Stimulated activated CD4-positive, alpha-beta T cell treated with anti-CD3 and anti-CD28 coated beads, Interleukin-1b, Interleukin-23, amount 100 ng/mL, for 1 hour (primary cell): ENCODE measurements at places on chromosomes 11 and 22.

DNA sequence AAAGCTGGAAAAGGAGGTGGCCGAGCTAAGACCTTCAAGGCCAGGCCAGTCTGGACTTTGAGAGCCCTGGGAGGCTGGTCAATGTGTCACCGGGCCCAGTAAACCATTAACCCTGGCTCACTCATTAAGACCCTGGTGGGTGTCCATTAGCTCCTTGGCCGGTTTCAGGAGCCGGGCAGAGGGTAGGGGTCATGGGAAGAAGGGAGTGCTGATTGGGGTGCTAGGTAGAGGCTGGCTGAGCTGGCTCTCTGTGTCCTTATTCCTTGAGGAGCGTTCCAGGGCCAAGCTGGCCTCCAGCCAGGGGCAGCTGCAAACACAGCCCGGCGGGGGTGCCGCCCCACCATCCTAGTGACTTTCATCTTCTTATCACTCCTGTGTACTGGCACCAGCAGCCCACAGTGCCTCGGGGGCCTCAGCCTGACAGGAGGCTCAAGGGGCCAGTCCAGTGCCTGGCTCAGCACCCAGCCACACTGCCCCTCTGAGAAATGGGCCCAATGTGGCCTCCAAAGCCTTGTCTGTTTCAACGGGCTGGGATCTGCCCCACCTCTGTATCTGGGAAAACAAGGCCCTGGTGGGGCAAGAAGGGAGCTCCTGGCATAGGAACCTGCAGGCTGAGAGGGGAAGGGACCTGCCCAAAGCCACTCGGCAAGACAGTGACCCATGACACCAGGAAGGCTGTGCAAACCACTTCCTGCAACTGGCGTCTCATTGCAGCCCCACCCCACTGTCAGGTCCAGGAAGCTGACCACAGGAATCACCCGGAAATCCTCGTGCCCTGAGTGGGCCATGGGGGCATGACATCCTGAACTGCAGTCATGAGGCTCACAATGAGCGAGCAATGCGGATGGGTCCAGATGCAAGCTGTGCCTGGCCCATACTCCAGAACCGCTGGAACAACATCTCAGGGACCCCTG, 15.1 kb upstream of the RGL4 start:
- no peak for DNase-seq

- peak; percentile 68 for DNase-seq
Measured at GRCh38 chr11:2305140-2305778, 3.4 kb downstream of the TSPAN32 start.

DNA sequence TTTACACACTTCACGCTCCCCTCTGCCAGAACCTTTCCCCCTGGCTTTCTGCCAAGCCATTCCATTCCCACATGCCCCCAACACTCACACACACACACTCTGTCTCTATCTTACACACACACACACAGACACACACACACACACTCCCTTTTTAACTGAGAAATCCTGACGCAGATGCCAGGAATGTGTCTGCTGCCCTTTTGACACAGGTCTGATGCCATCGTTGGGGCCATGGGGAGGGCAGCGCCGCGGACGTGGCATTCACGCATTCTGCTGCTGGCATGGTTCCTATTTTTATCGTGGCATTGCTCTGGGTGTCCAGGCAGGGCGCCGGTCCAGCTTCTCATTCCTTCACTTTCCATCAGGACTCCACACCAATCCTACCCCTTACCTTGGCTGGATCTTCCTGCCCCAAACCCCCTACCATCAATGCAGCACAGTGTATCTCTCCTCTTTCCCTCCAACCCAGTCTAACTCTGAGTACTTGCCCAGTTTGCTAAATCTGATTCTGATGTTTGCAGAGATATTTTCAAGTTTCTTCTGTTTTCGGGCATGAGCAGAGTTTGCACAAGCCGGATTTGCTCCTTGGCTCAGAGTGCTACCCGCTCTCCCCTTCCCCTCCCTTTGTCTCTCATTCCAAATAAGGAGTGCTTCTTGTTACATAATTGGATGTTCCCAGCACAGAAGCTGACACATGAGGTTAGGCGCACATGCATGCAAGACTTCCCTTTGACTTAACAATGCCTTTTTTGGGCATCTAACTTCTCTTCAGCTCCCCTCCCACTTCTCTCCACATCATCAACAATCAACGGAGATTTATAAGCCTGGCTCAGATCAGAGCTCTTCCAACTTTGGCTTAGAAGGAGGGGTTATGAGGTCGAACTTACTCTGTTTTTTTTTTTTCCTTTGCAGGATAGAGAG, 18.8 kb downstream of the SNX19 start:
- DNase-seq = no peak

DNA sequence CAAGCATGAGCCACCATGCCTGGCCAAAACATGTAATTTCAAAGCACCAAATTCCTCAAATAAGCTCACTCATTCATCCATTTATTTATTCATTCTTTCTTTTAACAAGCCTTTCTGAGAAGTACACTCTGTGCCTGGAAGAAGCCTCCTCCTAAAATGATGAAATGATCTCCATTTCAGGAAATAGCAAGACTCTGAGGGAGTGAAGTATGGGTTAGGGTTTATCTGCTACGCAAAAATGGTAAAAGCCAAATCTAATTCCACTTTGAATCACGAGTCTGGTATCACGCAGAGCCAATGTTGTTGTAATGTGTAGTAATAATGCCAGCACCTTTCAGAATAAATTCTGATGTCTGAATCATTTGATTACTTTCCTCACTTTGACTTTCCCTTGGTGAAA, 1041.8 kb downstream of the LRRC4C start:
- no peak for DNase-seq

- peak; percentile 20 for DNase-seq
Measured at GRCh38 chr11:63567044-63567840, 4.1 kb upstream of the PLAAT2 start.

DNA sequence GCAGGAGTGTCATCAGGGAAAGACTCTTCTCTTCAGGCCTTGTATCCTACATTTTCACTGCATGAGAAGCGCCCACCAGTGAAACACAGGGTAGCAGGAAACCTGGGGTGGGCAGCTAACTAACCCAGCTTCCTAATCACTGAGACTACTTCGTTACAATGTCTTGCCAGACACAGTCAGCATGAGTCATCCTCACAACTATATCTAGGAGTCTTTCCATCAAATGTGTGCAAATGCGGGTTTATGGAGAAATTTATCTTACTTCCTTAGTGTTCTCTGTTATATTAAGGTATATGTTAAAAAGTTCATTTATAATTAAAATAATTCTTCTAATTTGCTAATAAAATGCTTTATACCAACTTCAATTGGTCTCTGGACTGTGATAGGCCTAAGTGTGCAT, 79.9 kb upstream of the RAB1B start:
- DNase-seq = no peak

DNA sequence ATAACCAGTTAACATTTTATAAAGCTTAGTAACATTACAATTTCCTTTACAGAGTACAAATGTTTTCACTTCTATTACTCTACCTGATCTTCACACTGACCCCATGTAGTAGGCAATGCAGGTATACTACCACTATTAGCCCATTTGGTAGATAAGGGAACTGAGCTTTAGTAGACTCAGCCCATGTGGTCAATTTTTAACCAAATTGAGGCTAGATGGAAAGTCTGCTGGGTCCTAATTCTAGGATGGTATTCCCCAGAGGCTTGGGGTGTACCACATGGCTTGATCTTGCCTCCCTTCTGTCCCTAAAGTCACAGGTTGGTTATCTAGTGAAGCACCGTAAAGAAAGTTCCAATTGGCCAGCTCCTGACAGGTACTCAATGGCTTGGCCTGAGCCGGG, 48.2 kb downstream of the NRXN2 start:
- no peak for DNase-seq

- DNase-seq = no peak
Measured at GRCh38 chr22:39651053-39651996, 80.8 kb downstream of the CACNA1I start.
